GM10248 (cell line): ENCODE measurements at places on chromosomes 7 and 10.

DNA sequence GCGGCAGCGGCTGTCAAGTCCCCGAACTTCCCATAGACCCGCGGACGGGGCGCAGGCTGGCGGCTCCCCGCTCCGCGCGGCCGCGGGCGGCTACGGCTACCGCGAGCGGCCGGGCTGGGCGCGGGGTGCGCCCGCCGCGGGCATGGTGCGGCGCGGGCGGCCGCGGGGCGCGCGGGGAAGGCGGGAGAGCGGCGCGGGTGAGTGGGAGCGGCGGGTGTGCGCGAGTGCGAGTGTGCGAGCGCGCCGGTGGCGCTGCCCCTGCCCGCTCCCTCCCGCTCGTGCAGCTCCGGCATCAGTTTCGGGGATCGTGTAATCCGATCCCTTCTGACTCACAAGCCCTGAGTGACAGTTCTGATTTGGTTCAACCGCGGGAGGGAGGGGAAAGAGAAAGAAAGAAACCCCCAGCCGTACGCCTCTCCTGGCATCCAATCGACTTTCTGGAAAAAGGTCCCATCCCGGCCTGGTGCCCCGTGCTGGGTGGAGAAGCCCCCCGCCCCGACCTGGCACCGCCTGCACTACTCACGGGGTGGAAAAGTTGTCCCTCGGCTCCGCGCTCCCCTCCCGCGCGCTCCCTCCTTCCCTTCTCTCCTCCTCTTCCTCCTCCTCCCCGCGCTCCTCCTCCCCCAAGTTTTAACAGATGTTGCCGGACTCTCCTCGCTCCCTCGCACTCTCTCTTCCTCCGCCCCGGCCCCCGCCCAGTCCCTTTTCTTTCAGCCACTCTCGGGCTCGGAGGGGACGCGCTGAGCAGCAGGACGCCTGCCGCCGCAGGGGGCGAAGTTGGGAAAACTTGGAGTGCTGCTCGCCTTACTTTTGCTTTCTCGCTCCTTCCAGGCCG, at the start of gene GLI3:
Gene GLI3 (minus strand): TSS at position 234 of the 835 bp plus-strand sequence. CDS start 13,956 bp downstream, outside the sequence.
- peak; percentile 68 for DNase-seq

DNA sequence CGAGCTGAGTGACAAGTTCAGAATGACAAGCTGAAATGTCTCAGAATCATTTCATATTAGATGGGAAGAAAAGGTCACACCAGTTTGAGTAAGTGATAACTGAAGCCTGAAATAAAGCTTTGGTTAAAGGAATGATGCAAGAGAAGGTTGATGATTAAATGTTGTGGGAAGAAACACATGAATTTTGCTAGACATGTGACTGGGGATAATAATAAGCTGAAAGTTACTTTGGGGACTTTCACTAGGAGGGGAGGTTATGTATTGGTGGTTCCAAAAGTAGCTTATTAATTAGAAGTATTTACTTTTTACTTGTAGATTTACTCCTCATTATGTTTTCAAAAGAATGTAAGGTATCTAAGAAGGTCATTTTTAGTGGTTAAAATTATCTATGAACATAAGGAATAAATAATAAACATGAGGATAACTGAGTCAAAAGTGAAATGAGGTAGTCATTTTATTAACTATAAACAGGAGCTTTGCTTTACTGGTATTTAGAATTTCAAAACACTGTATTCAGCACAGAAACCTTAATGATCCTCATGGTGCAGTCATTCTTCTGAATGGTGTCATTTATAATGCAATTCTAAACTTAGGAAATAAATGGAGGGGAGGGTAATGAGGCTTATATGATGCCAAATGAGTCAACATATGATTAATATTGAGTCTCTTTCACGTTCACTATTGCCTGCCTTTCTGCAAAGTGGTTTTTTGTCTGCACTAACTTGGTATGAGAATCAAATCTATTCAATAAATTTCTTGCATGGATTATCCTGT, 63.7 kb downstream of the PRKG1 start:
- no peak for DNase-seq

GRCh38 chr7:23490357-23491135, 20.3 kb upstream of the IGF2BP3 start:
- peak; percentile 80 for DNase-seq

DNA sequence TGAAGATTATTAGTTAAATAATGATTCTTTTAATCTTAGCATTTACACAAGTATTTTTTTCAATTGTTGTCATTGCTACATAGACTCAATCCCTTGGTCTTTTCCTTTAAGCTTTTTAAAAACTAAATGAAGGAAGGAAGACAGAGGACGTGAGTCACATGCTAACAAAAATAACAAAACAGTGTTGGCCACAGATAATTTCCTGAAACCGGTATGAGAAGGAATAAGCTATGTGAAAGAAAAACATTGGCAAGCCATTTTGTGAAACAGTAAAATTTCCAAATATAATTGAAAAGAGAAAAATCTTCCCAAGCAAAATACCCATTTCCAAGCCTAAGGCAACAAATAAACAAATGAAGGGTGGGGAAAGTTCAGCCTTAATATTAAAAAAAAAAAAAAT, 223.0 kb downstream of the AHR start:
- DNase-seq, result no peak

DNA sequence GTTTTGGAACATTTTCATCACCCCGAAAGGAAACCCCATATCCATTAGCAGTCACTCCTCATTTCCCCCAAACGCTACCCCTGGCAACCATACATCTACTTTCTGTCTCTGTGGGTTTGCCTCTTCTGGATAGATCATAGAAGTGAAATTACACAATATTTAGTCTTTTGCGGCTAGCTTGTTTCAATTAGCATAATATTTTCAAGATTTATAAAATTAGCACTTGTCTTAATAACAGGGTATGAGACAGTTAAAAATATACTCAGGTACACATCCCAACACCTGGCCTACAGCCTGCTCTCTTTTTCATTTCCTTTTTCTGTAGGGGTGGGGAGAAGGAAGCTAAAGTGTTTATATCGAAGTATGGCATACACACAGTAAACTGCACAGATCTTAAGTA, 81.4 kb upstream of the LRGUK start:
- no peak for DNase-seq

DNA sequence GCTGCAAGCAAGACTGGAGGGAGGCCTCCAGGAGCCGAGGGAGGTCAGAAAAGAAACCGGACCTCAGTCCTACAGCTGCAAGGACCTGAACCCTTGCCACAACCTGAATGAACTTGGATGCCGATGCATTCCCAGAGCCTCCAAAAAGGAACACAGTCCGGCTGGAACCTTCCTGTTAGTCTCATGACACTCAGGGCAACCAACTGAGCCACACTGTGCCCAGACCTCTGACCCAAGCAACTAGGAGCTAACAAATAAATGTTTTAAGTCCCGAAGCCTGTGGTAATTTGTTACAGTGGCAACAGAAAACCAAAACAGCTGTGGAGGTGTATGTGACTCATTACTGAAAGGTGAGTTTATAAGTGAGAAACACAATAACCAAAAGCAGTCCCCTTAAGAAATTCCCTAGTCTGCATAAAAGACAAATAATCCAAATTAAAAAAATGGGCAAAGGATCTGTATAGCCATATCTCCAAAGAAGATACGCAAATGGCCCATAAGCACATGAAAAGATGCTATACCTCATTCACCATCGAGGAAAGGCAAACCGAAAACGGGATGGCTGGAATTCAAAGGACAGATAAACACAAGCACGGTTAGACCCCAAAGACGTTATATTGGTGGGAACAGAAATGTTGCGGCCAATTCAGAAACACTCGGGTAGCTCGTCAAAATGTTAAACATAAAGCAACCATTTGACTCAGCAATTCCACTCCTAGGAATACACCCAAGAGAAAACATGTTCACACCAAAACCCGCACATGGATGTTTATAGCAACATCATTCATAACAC, 24.8 kb downstream of the GNA12 start:
- DNase-seq, result peak; percentile 54

DNA sequence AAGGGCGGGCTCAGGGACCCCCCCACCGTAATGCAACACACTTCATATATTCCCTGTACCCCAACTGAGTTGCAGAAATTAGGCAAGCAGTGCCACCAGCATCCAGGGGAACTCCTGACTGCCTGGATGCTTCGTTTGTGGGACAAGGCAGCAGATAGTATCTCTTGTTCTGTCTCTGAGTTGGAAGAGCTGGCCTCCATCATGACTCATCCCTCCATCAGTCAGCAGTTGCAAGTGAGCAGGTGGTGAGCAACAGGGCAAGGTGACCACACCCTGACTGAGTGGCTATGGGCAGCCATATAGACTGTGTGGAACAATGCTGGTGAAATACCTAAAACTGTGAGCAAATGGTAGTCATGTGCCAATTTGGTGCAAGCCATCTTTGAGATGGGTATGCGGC, 22.8 kb upstream of the ADAMTS14 start:
- no peak for DNase-seq

GRCh38 chr10:29685506-29685905, 50.7 kb upstream of the SVIL start:
- no peak for DNase-seq

- no peak for DNase-seq
These were observed 52.2 kb downstream of the GALNT17 start for GRCh38 chr7:71184136-71184535.

GRCh38 chr10:21976280-21976679, 27.2 kb downstream of the DNAJC1 start:
- no peak for DNase-seq

DNA sequence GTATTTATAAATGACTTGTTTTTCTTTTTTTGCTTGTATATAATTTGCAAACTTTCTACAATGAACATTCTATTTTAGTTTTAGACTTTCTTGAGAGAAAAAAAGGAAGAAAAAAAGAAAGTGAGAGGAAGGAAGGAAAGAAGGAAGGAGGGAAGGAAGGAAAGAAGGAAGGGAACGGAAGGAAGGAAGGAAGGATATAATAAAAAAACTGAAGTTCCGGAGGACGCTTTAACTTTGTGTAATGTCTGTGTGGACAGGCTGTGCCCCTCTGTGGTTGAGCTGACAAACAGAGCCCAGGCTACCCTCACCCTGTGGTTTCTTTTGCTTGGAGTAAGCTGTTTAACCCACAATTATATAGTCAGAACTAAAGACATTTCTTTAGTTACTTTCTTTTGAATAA, 108.7 kb downstream of the SEMA3D start:
- DNase-seq, result no peak

- DNase-seq, result no peak
These were observed 6.0 kb downstream of the PDGFA start for GRCh38 chr7:513521-514166.

DNA sequence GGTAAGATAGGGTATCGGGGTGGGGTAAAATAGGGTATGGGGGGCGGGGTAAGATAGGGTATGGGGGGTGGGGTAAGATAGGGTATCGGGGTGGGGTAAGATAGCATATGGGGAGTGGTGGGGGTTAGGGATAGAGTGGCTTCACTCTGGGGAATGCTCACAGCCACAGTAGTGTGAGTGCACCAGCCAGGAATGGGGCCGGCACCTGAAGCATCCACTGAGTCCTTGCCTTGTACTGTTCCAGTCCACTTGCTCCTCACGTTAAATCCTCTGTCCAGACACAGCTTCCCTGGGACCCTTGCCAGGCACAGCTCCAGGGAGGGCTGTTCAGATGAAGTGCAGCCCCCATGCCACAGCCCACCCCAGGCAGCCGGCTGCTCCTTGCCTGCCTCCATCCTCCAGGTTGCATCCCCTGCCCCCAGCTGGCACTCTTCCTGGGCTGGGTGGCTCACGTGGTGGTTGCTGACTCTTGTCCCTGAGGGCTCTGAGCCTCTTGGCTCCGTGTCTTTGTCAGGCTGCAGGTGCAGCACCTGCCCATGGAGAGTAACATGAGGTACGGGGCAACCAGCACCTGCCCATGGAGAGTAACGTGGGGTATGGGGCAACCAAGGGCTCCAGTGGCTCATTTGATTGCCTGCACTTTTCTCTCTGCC, 268.4 kb downstream of the TCERG1L start:
- no peak for DNase-seq

GRCh38 chr10:60465801-60466200, 76.1 kb upstream of the ANK3 start:
- no peak for DNase-seq

DNA sequence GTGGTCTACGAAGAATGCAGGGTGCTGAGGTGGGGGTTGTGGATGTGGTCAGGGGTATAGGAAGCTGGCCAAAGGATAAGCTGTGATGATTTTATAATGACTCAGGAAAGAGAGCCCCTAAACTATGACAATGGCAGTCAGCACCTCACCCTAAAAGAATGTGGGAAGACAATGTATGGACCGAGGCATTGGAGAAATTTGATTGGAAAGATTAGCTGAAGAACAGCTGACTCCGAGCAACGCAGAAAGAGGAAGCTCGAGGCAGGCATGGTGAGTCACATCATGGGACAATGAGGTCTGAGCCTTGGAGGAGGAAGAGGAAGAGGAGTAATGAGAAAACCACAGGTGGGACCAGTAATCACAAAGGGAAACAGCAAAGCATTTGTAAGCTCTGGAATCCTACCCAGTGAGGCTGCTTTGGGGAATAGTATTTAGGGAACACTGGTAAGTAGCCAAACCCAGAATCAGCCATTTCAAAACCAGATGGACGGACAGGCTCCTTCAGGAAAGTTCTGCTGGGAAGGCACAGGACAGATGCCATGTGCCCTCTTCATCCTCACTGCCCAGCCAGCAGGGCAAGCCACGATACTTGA, 295.4 kb downstream of the PRPF18 start:
- no peak for DNase-seq

GRCh38 chr10:114491933-114492332, 87.6 kb upstream of the AFAP1L2 start:
- DNase-seq, result no peak

GRCh38 chr10:103452506-103453230, 498 bp upstream of the CALHM2 start:
- DNase-seq, result no peak

- DNase-seq, result no peak
These were observed 20.5 kb upstream of the INPP5A start for GRCh38 chr10:132516771-132517725.

DNA sequence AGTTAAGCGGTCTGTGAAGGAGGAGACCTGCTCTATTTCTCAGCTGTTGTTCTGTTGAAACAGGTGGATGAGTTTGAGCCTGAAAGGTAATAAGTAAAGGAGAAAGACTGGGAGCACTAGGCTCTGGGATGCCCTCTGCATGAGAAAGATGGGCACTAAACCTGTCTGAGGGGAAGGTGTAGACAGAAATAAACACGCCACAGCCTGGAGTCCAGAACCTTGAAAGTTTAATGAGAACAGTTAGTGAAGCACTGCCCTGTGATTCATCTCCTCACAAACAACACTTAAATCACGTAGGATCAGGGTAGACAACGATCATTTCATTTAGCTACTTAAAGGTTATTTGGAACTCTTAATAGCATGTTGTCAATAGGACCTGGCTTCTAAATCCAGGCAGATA, 193.1 kb downstream of the PHTF2 start:
- no peak for DNase-seq

DNA sequence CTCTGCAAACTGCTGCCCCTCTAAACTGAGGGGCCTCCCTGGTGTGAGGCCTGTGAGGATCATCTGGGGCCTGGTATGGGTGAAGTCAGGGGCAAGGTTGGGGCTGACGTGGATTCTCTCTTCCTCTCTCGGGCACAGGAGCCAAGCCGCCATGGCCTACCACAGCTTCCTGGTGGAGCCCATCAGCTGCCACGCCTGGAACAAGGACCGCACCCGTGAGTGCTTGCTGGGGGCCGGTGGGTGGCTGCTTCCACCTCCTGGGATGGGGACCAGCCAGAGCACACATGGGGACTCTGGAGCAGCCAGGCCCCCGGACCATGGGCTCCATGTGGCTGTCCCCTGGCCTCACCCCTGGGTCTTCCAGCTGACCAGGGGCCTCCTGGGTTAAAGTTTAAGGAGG, 11.0 kb downstream of the ARPC1B start:
- DNase-seq, result no peak

- no peak for DNase-seq
These were observed 112.1 kb upstream of the KLF6 start for GRCh38 chr10:3897156-3897555.
